ENCODE measurements at places on chromosomes 4 and X. TPM values are rescaled to one million over a fixed set of nuclear protein-coding genes. Genes with fewer than 3 reads are reported as not detected.

The NXF2 gene
- not detected for total RNA-seq

The ENOX2 gene
- 15.8 TPM for total RNA-seq

The GRID2 gene
- total RNA-seq: 1.3 TPM

The RASL11B gene
- total RNA-seq: 5.7 TPM

The CYTL1 gene
- total RNA-seq: 0.40 TPM

DNA sequence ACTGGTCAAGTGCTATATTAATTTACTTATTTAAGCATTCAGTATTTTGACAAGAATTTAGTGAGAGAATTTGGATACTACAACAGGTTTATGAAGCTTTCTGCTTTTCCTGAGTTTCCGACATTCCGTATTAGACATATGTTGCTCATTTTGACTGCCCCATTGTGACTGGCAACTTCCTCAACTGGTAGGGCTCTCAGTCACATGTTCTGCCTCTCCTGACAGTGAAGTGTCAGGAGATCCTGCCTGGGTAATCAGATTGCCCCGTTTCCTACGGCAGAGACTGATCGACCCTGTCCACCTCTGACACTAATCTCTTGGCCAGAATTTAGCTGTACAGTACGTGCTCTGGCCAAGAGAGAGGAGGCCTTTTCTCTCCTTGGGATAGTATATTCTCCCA, 49.5 kb downstream of the CLNK start:
- DNase-seq: no peak

DNA sequence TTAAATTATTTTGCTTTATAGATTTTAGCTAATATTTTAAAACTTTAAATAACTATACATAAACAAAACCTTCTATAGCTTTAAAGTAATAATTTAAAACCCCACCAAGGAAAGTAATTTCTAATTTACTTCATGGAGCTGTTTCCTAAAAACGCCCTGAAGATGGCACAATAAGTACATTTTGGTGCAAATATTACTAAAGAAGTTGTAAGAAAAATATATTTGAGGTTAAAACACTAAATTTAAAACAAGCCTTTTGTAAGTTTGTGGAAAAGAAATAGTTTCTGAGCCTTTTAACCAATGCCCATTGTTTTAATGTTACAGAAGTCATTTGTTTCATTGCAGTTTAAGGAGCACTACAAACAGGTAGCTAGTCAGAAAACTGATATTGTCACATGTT, 137.4 kb upstream of the AGA start:
- DNase-seq: no peak

DNA sequence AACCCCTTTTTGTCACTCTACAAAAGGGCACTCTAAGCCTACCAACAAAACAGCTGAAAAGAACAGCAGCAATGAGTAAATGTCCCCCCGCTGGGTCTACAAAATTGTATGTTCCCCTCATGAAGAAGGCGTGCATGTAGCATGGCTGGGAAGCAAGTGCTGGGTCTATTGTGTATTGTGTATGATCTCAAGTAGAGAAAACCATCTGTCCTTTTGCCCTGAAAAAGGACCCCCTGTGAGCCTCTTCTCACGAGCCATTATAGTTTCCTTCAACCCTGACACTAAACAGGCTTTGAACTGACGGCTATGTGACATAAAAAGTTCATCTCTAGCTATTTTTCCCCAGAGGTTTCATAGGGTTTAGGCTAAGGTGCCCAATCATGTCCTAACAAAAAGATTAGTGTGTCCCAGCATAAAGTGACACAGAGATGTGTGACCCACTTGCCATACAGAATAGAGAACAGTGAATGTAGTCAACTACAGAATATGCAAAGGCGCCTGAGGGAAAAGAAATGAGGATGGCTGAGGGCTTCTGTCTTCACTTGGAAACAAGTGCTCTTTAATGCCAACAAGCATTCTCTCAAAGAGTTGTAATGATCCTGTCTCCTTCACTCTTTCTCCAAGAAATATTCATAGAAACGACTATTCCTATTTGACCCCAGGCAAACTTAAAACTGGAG, 27.3 kb downstream of the COL25A1 start:
- DNase-seq: no peak

DNA sequence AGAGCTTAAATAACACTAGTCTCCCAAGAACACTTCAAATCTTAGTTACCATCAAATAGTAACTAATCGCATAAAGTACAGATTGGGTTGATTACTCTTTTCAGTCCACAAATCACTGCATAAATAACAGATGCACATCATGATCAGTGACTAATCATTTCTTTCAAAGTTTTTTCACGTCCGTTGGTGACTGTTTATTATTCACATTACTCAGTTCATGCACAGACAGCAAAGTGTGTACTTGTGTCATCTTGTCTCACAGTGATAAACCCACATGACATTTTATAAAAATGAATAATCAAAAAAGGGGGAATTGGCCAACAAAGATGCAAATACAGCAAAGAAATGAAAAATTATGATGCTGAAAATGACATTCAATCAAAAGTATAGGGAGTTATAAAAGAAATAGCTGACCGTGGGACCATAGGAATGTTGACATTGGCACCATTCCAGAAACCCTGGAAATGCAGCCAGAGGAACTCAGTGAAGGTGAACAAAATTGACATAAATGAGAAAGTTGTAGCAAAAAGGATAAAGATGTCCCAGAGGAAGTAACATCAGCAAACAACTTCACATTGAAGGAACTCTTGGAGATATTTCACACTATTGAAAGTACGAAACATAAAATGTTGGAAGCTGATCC, 161.5 kb downstream of the SOX3 start:
- peak; percentile 19 for DNase-seq

- no peak for DNase-seq
Observed at GRCh38 chr4:12679217-12679616, 804.9 kb downstream of the RAB28 start.

GRCh38 chr4:139658586-139659382, 6.8 kb upstream of the MGST2 start:
- DNase-seq: no peak

- no peak for DNase-seq
Observed at GRCh38 chr4:176799653-176800052, 6.9 kb upstream of the VEGFC start.
